ENCODE measurements at places on chromosomes 2 and 18. TPM values are rescaled to one million over a fixed set of nuclear protein-coding genes. Genes with fewer than 3 reads are reported as not detected.

DNA sequence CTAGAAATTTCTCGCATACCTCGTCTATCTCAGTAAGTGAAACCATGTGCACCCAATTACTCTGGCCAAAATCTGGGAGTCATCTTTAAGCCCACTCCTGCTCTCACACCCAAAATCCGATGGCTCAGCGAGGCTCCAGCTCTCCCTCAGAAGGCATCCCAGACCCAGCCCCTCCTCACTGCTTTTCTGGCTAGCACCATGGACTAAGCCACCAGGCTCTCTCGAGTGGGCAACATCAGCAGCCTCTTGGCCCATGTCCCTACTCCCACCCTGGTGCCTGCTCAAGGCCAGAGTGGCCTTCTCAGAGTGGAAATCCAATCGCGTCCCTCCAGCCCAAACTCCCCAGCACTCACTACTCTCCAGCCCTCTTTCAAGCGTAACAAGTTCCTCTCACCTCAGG, 27.2 kb downstream of the TNS1 start:
- no peak for DNase-seq

- no peak for DNase-seq
These were observed at the start of gene IGFBP5 for GRCh38 chr2:216695401-216695821. IGFBP5 (minus strand) TSS chr2:216695549; CDS start chr2:216694775, 774 bp downstream.

- DNase-seq, result no peak
These were observed 86.4 kb downstream of the XRCC5 start for GRCh38 chr2:216195565-216196029.

DNA sequence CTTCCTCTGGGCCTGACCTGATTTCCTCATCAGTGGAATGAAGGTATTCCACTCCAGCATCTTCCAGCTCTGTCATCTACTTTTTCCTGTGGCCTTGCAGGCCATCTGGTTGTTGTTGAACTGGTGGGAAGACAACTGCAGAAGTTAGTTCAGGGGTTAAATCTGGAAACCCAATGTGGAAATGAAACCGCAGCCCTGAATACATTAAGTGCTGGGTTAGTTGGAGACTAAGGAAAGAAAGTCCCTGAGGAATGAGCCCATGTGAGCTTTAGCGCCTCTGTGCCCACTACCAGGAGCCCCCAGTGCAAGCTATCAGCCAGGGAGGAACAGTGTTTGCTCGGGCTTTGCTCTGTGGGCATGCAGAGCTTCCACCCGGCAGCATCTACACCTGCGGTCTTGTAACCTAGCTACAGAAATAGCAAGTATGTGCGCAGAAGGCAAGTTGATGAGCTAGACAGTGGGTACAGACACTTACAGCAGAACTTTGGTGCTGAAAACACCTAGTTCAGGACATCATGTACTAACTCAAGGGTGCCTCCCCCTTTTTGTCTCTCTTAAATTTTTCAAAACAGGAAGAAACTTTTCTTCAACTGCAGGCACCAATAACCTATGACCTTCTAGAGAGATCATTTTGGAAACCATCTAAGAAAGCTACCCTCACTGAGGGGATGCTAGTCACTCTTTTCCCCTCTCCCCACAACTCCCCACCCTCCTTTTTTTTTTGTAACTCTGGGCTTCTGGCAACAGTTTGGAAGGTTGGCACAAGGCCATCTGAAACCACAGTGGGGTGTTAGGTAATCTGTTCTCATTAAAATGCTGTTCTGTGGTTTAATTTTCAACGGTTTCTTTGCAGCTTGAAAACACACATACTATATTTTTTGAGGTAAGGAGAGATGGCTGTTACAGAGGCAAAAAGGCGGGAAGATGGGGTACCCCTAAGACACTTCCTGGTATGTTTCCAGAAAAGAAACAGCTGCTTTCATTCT, 18.3 kb upstream of the CXCR4 start:
- no peak for DNase-seq

RAB3GAP1 gene
- 57.3 TPM for total RNA-seq

GRCh38 chr2:61059382-61059781, 6.3 kb upstream of the SANBR start:
- no peak for DNase-seq

- no peak for DNase-seq
These were observed 42.9 kb upstream of the TMEM178A start for GRCh38 chr2:39622860-39623259.

- no peak for DNase-seq
These were observed 48.7 kb upstream of the GLS start for GRCh38 chr2:190831941-190832340.

MRPS9 gene
- total RNA-seq, result 41.3 TPM

DNA sequence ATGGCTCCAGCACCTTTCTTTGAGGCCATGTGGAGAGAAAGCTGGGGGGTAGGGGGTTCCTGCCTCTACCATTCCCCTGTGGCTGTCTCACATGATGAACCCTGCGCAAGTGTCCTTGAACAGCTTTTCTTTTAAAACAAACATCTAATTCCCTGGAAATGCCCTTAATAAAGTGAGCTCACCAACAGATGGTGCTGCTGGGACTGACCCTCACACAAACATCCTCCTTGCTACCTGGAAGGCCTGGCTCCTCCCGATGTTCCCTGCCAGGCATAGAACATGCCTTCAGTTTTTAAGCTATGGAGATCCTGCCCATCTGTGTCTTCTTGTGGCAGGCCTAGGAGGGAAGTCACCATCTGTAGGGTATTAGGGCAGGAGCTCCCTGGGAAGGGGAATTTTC, 60.7 kb upstream of the GATA6 start:
- no peak for DNase-seq

GRCh38 chr18:46623541-46623940, 33.5 kb downstream of the LOXHD1 start:
- DNase-seq, result no peak

ALPG gene
- not detected for total RNA-seq

- no peak for DNase-seq
These were observed 18.9 kb downstream of the HRH4 start for GRCh38 chr18:24479371-24479770.

DNA sequence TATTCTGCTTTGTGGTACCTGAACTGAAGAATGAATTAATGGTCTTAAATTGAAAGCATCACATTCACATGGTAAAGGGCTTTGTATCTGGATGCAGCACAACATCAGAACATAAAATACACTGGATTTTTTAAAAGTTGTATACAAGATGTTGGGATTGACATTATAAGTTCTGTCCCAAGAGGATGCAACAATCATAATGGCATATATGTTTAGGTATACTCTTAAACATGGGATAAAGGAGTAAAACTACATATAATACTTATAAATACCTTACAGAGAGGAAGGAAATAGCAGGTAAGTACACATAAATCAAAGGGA, 171.9 kb downstream of the THADA start:
- no peak for DNase-seq

DNA sequence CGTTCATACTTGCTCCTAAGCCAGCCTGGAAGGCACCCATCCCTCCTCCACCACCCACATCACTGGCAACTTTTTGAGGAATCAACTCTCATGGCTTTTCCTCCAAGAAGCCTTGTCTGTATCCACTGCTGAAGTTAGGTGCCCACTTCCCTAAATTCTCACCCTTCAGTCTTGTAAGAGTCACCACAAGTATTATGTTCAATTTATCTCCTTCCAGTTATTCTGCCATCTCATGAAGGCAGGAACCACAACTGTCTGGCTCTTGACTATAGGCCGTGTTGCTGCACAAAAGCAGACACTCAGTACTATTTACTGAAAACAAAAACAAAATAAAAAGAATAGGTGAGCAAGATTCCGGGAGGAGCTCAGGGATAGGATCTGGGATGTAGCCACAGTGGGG, 234.8 kb downstream of the CYRIA start:
- no peak for DNase-seq

DNA sequence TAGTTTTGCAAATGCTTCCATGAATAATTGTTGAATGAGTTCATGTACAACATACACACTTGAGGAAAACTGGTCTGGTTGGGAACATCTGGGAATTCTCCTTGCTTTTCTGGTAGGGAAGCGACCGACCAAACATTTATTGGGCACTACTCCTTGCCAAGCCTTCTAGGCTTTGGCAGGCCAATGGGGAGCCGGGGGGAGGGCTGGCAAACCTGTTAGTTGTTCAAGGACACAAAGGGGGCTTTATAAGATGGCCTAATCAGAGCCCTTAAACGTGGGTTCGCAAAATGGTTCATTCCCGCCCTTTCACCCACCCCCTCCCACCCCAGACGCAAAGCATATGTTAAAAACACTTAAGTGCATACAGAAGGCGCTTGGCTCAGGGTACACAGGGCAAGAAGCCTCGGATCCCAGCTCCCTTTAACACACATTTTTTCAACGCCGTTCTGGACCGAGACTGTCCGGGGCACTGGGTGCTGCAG, 844 bp upstream of the VSNL1 start:
- DNase-seq, result no peak

TANC1 gene
- 13.3 TPM for total RNA-seq

DNA sequence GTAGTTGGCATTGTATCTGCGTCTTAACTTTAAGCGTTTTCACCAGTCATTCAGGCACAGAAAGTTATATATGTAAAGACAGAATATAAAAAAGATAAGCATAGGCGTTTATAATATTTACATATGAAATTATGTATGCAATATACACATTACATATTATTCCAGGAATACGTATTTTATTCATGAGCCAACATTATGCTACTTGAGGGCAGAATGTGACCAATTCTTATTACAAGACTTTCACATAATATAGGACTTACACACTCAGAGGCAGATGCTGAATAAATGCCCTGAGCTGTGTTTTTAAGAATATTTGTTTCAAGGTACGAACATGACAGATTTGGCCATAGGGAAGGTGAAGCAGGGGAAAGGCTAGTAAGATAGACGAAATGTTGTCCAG, 874.7 kb downstream of the NRXN1 start:
- DNase-seq, result no peak

- no peak for DNase-seq
These were observed at the start of gene HDAC4 for GRCh38 chr2:239400596-239401066. HDAC4 (minus strand) TSS chr2:239401020; CDS start chr2:239352699, 48,321 bp downstream.

DNA sequence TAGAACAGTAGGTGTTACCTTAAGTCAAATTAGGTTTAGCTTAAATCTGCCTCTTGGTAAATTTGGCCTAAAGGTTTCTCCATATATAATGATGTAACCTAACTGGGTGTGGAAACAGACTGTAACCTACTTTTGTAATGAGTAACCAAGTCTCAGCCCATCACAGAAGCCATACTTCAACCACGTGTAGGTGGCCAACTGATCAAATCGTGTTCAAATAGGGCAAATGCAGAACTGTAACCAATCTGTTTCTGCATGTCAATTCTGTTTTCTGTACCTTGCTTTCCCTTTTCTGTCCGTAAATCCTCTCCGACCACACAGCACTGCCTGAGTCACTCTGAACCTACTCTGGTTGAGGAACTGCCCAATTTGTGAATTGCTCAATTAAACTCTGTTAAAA, 34.0 kb upstream of the PLA2R1 start:
- no peak for DNase-seq

GRCh38 chr2:24363301-24363700, 3.0 kb upstream of the ITSN2 start:
- no peak for DNase-seq

NOL4 gene
- total RNA-seq, result not detected

DNA sequence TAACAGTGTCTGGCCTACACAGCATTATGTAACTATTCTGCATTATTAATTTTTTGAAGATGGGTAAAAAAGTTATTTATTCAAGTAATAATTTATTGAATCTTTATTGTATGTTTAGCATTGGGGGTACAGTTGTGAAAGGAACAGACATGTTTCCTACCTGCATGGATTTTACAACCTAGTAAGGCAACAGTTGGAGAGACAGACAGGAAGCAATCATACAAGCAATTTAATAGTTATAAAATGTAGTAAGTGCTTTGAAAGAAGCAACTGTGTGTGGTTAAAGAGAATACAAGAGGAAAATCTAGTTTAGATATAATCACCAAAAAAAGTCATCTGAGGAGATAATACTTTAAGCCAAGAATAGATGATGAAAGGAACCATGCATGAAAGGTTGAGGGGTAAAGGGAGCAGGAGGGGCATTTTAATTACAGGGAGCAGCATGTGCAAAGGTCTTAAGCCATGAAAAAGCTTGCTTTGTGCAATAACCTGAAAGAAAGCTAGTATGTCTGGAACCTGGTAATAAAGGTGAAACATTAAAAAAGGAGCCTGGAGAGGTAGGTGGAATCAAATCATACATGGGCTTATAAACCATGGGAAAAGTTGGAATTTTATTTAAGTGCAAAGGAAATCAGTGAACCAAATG, 140.8 kb downstream of the PIK3C3 start:
- no peak for DNase-seq

DNA sequence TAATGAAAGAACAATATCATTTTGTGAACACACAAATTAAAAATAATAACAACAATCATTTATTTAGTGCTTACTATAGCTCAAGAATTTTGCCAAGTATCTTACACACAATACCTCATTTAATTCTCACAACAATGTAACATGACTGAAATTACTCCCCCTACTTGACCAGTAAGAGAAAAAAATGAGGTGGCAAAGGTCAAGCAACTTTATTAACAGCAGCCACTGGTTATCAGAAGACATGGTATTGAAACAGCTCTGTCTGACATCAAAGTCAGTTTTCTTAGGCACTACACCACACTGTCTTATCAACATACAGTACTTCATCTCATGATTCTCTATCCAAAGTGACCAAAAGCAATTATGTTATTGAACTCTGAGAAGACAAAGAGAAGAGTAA, 389.4 kb downstream of the ZEB2 start:
- DNase-seq, result no peak

- DNase-seq, result no peak
These were observed 5.8 kb downstream of the SH3RF3 start for GRCh38 chr2:109134741-109135358.

LYG2 gene
- total RNA-seq, result not detected

- DNase-seq, result peak; percentile 22
These were observed 180.5 kb downstream of the DIS3L2 start for GRCh38 chr2:232142049-232142448.

DNA sequence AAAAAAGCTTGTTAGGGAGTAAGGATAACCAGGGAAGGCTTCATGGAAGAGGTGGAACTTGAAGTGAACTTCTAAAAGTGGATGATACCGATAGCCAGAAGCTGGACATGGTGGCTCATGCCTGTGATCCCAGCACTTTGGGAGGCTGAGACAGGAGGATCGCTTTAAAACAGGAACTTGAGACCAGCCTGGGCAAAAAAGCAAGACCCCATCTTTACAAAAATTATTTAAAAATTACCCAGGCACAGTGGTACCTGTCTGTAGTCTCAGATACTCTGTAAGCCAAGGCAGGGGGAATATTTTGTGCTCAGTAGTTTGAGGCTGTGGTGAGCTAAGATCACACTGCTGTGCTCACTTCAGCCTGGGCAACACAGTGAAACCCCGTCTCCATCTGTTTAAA, 10.2 kb downstream of the PAPOLG start:
- DNase-seq, result no peak

DPP4 gene
- total RNA-seq, result 0.53 TPM

- DNase-seq, result peak; percentile 87
These were observed 239.2 kb downstream of the CMPK2 start for GRCh38 chr2:6626401-6627012.

Data from MG63 (cell line).